Globus pallidus (tissue), 1 donor: ENCODE measurements at places on chromosomes 7 and 10.
A peak's percentile ranks its signal among the peaks of the same experiment; 100 is the strongest.

- no peak for DNase-seq
These were observed 160.7 kb downstream of the NXPH1 start for GRCh38 chr7:8594115-8594514.

DNA sequence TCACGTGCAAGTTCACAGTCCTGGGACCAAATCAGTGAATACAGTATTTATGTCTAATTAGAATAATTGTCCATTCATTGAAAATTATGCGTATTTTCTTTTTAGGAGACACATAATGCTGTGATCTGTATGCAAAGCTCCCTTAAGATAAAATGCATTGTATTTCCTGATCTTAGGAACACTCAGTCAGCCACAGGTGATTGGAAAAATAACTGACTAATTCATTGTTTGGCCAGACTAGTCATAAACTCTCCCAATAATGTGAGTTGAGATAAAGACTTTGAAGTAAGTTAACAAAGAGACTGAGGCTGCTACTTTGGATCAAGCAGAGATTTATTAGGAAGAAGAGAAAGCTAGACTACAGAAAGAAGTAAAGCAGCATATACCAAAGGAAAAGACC lies 182.2 kb downstream of the GNAI1 start:
- DNase-seq, result no peak

DNA sequence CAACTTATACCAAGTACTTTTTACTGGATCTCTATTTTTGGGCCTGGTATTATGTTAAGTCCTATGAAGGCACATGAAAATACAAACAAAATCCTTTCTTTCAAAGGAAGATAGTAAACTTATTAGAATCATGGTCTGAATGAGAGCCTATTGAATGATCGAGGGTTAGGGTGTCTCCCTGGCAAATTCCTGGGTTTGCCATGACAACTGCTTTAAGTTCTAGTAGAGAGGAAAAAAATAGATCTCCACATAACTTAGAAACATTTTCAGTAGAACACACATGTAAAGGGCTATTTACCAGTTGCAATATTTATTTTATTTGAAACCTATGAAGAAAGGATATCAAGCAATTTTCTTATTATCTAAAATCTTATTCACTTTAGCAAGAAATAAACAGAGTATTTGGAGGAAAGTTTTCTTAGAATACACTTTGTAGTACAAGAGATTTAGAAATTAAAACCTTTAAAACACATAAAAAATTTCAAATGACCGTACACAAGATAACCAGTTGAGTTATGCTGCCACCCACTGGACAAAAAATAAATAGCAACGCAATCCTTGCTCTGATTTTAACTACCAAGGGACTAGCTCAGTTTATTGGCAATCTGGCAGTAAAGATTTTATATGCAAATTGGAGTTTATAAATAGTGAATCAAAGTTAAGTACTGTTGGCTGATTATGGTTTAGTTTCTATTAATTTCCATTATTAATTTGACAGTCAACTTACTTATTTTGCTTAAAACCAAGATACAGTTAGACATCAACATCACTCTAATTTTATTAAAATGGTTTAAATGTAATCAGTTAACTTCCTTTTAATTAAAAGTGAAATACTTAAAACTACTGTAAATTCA lies 33.9 kb downstream of the CACUL1 start:
- DNase-seq, result peak; percentile 56

- no peak for DNase-seq
These were observed 1073.4 kb downstream of the LRMDA start for GRCh38 chr10:76504823-76505222.

DNA sequence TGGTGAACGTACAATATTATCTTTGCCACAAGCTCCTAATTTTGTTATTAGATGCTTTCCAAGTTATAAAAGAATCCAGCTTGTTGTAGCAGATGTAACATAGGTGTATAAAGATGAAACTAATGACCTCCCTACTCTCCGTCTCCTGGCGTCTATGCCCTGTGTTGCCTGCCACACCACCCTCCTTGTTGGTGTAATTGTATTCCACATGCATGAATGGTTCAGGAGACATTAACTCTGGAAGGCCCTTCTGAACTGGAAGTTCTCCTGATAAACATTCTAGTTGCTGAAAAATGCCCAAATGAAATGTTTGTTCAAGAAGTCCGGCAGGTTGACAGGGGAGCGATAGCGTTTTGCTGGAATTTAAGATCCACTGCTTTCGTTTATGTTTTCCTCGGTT lies 53.9 kb upstream of the SEPHS1 start:
- DNase-seq, result no peak

DNA sequence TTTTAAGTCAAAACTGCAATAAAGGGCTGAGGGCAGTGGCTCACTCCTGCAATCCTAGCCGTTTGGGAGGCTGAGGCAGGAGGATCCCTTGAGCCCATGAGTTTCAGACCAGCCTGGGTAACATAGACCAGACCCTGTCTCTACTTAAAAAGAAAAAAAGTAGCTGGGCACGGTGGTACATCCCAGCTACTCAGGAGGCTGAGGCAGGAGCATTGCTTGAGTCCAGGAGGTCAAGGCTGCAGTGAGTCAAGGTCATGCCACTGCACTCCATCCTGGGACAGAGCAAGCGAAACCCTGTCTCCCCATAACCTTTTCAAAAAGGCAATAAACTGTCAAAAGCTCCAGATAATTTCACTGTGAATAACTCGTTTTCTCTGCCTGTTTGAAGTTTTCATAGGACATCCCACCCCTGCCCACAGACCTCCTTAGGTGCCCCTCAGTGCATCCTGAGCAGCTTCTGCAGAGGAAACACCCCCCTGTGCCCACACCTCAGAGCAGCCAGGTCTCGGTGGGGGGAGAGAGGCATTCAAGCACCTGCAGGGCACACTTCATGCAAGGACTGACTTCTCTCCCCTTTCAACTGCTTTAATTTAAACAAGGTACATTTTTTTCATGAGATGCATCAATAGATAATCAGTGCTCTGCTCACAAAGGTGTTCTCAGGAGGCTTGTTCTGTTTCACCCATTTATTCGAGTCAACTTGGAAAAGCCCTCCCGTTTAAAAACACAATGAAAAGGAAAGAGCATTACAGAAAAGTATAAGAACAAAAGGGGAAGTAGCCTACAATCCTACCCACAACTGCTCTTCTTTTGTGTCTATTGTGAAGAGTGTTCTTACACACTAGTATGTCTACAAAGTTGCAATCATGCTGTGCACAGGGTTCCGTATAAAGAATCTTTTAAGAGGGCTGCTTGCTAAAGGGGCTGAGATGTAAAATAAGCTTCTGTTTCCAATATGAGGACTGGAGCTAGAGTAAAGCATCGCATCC lies 104.9 kb downstream of the KMT2E start:
- DNase-seq, result no peak
